ENCODE measurements at places on chromosomes 4 and X. TPM values are rescaled to one million over a fixed set of nuclear protein-coding genes. Genes with fewer than 3 reads are reported as not detected.

STARD8 gene
- 2.8 TPM for total RNA-seq

AFF2 gene
- total RNA-seq = 5.4 TPM

SMPX gene
- not detected for total RNA-seq

CXCR3 gene
- 32.8 TPM for total RNA-seq

HTN3 gene
- not detected for total RNA-seq

PCDH11X gene
- total RNA-seq = not detected

OCRL gene
- total RNA-seq = 3.4 TPM
